Hematopoietic multipotent progenitor cell (in vitro differentiated cells): ENCODE measurements at places on chromosomes 16 and 17. TPM values are rescaled to one million over a fixed set of nuclear protein-coding genes. Genes with fewer than 3 reads are reported as not detected.

The CFAP97D1 gene
- under 0.01 TPM for total RNA-seq

The OSGIN1 gene
- 0.81 TPM for total RNA-seq

GRCh38 chr17:69947027-69947759 lies 127.8 kb upstream of the KCNJ16 start:
- no peak for DNase-seq

DNA sequence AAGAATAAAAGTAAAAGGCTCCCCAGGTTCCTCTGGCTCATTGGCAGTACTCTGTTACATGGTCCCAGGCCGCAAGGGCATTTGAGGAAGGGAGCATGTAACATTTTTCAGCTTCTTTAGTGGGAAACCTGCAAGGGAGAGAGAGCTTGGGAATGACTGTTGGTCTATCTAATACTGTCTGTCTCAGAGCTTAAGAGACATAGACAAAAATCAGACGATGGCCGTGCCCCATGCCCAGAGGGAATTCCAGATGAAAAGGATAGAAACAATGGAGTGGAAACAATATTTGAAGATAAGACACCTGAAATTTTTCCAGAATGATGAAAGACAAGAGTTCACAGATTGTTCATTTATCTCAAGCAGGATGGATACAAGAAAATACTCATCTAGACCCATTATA lies 48.1 kb upstream of the ADORA2B start:
- no peak for DNase-seq

GRCh38 chr17:74368341-74369081 lies 1.2 kb downstream of the GPR142 start:
- peak; percentile 57 for DNase-seq

GRCh38 chr17:41284546-41284945 lies 9.0 kb downstream of the KRTAP9-7 start:
- DNase-seq: no peak

DNA sequence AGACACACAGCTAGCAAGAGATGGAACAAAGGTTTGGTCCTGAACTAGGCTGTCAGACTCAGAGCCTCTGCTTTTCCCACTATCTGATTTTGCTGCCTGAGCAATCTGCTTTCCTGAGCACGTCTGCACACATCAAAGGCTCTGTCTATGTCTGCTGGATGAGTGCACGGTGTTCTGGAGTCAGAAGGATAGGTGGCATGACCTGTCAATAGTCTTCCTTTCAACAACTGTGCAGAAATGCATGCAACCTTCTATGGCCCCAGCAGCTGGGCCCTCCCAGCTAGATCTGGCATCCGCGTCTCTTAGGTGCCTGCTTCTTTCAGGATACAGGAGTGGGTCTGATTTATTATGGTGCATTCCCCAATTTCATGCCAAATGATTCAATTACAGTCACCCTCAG lies 138.3 kb downstream of the UTP18 start:
- DNase-seq: no peak
